ENCODE measurements at places on chromosomes 1 and 21. TPM values are rescaled to one million over a fixed set of nuclear protein-coding genes. Genes with fewer than 3 reads are reported as not detected.

Gene CD53
- total RNA-seq: 16.6 TPM

Gene C1orf210
- total RNA-seq: 6.6 TPM

Gene ANGPTL7
- total RNA-seq: 3.6 TPM

Gene PTPN7
- total RNA-seq: 3.6 TPM

Gene ZNF687
- 15.0 TPM for total RNA-seq

Gene RHBDL2
- 0.99 TPM for total RNA-seq

Gene LCE1A
- not detected for total RNA-seq

Gene EFNA3
- not detected for total RNA-seq

Gene SH3BGR
- total RNA-seq: 1.0 TPM

Gene LRIF1
- total RNA-seq: 9.9 TPM

Gene PDE9A
- total RNA-seq: 5.2 TPM

Gene IL20
- total RNA-seq: not detected

Gene OR2C3
- not detected for total RNA-seq

Gene KIF26B
- total RNA-seq: 0.78 TPM

Gene TMIGD3
- not detected for total RNA-seq

Gene S100A8
- total RNA-seq: not detected

Gene FLG
- total RNA-seq: not detected

Gene SH2D5
- total RNA-seq: not detected

Gene NHLH1
- not detected for total RNA-seq

Gene AIRE
- total RNA-seq: 1.0 TPM

Measured in body of pancreas (tissue), 4 donors.